ENCODE measurements at places on chromosomes 5 and 9. TPM values are rescaled to one million over a fixed set of nuclear protein-coding genes. Genes with fewer than 3 reads are reported as not detected.

Gene OTP
- 0.08 TPM for total RNA-seq

Gene ARL10
- 0.97 TPM for total RNA-seq

Gene WDR5
- 66.5 TPM for total RNA-seq

Gene PCDHB13
- total RNA-seq, result 0.06 TPM

Gene CTXN3
- not detected for total RNA-seq

Gene DIRAS2
- 0.02 TPM for total RNA-seq

Gene PAX5
- 0.05 TPM for total RNA-seq

Gene HTR4
- not detected for total RNA-seq

Gene SPAG8
- total RNA-seq, result 0.51 TPM

Gene FLT4
- total RNA-seq, result 3.0 TPM

Gene GAS1
- total RNA-seq, result 0.06 TPM

Gene BRD9
- 36.1 TPM for total RNA-seq

Gene LCN1
- total RNA-seq, result not detected

Gene FBP1
- not detected for total RNA-seq

Gene DEPDC1B
- 14.4 TPM for total RNA-seq

Gene RGS7BP
- total RNA-seq, result not detected

Gene GABRA1
- not detected for total RNA-seq

Gene SPATA31C1
- not detected for total RNA-seq

Gene SLC6A7
- total RNA-seq, result 0.02 TPM

Gene TAF11L10
- not detected for total RNA-seq

Gene MXD3
- total RNA-seq, result 10.4 TPM

Gene ENTPD2
- total RNA-seq, result 3.1 TPM

Gene TMEFF1
- 0.59 TPM for total RNA-seq

Gene FCN2
- not detected for total RNA-seq

Gene LURAP1L
- 28.2 TPM for total RNA-seq

Gene CYLC2
- total RNA-seq, result not detected

Gene FAM221B
- not detected for total RNA-seq

Gene BDP1
- total RNA-seq, result 12.6 TPM

Gene CKMT2
- not detected for total RNA-seq

Gene PANK3
- 11.5 TPM for total RNA-seq

Gene EIF4E1B
- total RNA-seq, result not detected

Gene IGIP
- total RNA-seq, result 0.60 TPM

Gene HK3
- 0.03 TPM for total RNA-seq

Gene NEURL1B
- 9.2 TPM for total RNA-seq

Gene PCDHB5
- 1.1 TPM for total RNA-seq

Gene LOX
- total RNA-seq, result 1.6 TPM

Gene CACFD1
- total RNA-seq, result 2.5 TPM

Gene DDX41
- total RNA-seq, result 77.4 TPM

Gene GDNF
- 0.05 TPM for total RNA-seq
